ENCODE measurements at places on chromosomes 13 and 19.
A peak's percentile ranks its signal among the peaks of the same experiment; 100 is the strongest.

DNA sequence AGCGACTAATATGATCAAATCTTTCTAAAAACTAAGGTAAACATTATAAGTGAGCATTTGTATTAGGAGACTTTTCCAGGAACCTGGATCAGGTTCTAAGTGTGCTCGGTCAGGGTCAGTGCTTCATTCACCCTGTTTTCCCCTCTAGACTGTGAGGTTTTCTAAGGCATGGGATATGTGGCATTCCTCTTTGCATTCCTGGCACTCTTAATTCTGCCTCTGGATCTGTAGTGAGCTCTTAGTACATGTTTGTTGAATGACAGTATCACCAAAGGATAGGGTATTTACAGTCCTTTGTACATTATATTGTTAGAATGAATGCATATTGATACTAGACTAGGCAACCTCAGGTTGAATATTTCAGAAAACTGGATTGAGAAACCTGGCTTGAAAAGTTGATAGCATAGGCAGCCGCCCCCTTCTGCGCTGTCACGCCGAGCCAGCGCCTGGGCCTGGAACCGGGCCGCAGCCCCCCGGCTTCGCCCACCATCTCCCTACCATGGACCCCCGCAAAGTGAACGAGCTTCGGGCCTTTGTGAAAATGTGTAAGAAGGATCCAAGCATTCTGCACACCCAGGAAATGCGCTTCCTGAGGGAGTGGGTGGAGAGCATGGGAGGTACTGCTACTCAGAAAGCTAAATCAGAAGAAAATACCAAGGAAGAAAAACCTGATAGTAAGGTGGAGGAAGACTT, 156.5 kb downstream of the KCNRG start:
- DNase-seq: no peak

DNA sequence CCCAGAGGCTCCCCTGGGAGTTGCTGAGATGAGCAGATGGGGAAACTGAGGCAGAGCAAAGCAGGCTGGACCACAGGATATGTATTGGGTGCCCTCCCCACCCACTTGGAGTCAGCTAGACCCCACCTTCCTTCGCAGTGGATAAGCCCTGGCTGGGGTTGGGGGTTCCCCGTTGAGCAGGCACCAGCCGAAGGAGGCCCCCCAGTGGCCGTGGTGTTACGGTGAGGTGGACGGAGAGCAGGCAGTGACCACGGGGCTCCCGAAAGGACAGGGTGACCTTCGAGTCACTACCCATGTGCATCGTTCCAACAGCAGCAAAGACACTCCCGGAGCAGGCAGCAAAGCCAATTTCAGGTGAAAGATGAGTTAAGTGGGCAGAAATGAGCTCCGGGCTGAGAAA, 62.4 kb upstream of the ADGRE5 start:
- DNase-seq: peak; percentile 16

- DNase-seq: no peak
Observed at GRCh38 chr13:65971541-65971940, 1258.6 kb downstream of the PCDH9 start.

- no peak for DNase-seq
Observed at GRCh38 chr13:44413095-44413494, 39.5 kb downstream of the SERP2 start.

GRCh38 chr13:74573654-74574053, 439.4 kb upstream of the KLF12 start:
- no peak for DNase-seq

DNA sequence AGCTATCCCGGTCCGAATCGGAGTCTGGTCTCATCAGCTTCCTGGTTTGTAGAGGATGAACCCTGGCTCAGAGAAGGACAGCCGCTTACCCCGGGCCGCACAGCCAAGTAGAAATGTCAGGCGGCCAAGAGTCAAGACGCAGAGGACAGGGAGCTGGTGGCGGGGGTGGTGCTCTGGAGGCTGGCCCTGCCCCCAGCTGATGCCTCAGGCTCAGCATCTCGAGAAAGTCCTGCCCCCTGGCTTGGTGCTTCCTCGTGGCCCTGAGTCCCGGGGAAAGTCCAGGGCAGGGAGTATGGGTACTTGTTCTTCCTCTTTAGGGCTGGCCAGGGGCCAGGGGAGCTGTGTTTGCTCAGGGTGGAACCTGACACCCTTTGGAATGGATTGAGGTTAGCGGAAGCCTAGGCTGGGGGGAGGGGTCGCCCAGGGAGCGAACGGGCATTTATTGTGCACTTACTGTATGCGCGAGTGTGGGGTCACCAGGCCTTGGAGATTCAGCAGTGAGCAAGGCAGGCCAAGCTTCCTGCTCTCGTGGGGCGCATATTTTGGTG, 2.2 kb downstream of the TJP3 start:
- no peak for DNase-seq

GRCh38 chr13:35729926-35730627, 253.6 kb upstream of the MAB21L1 start:
- no peak for DNase-seq

DNA sequence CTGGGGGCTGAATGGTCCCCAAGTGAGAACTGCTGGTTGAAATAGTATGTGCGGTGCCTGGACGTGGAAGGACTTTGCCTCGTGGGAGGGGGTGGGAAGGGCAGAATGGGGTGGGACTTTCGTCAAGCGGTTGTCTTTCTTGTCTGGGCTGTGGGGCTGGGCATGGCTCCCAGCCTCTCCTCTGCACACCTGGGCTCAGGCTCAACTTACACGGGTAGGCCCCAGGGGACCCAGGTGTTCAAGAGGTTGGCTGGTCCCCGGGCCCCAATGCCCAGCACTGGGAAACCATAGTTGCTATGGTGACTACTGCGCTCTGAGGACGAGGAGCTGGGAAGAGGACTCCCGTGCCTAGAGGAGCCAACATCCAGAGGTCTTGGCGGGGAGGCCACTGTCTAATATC, 7.3 kb downstream of the NWD1 start:
- no peak for DNase-seq
